ENCODE measurements at places on chromosomes 13 and 19.

DNA sequence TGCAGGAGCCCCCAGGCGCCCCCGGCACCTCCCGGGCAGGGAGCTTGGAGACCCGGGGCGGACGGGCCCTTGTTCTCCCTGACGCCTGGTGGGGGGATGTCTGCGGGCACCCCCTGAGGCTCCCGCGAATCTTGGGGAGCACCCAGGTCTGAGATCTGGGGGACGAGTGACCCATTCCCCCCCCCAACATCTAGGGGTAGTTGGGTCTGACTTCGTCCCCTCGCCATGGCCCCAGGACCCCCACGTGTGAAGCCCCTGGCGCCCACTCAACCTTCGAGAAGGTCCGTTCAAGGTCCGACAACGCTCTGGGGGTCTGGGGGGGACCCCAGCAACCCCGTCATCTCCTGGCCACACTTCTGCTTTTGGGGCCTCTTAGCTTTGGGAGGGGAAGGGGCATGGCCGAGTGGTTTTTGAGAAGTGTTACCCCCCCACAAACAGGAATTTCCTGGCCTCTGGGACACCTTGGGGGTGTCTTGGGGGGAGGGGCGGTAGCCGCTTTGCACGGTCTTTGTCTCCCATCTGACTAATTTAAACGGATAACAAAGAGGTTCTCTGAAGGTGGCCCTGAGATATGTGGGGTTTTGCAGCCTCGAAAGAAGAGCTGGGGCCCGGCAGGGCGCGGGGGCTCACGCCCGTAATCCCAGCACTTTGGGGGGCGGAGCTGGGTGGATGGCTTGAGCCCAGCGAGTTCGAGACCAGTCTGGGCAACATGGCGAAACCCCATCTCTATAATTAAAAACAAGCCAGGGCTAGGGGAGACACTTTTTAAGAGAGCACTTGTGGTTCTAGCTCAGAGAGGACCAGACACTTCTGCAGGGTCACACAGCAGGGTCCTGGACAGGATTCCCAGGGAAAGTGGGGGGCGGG lies 608 bp downstream of the CNN2 start:
- no peak for DNase-seq

GRCh38 chr13:62997038-62997599 lies 1581.5 kb upstream of the PCDH20 start:
- DNase-seq = no peak

- DNase-seq = no peak
Observed at GRCh38 chr13:67281466-67281865, 51.3 kb upstream of the PCDH9 start.

DNA sequence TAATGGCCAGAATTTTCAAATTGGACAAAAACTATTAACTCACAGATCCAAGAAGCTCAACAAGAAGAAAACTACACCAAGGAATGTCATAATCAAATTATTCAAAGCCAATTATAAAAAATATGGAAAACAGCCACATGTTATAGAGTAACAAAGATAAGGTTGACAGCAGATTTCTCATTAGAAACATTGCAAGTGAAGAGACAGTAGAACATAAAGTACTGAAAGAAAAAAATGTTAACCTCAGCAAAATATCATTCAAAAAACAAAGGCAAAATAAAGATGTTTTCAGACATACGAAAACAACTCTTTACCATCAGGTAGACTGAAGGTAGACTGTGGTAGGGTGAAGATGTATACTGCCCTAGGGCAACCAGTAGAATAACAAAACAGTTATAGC lies 83.4 kb downstream of the KCNRG start:
- DNase-seq = no peak

- DNase-seq = no peak
Observed at GRCh38 chr13:104530741-104531140, 1464.5 kb upstream of the SLC10A2 start.

- no peak for DNase-seq
Observed at GRCh38 chr19:33719366-33720154, 77.1 kb upstream of the KCTD15 start.

- DNase-seq = no peak
Observed at GRCh38 chr13:24748061-24748400, 15.9 kb upstream of the RNF17 start.

DNA sequence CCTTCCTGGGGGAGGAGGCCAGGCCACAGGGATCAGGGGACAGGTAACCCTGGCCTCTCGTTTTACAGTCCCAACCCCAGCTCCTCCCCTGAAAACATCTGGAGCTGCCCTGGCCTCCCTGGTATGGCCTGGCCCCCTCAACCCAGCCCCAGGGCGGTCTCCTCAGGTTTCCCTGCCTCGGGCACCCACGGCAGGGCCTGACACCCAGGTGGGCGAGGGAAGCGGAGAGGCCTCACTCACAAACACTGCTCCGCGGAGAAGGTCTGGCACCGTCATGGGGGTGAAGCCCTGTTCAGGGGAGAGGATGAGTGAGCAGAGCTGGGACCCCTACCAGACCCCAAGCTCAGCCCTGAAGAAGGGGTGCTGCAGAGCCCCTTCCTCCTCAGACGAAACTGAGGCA lies 6.5 kb upstream of the CCER2 start:
- no peak for DNase-seq

GRCh38 chr13:105740739-105741138 lies 794.7 kb downstream of the EFNB2 start:
- DNase-seq = no peak

DNA sequence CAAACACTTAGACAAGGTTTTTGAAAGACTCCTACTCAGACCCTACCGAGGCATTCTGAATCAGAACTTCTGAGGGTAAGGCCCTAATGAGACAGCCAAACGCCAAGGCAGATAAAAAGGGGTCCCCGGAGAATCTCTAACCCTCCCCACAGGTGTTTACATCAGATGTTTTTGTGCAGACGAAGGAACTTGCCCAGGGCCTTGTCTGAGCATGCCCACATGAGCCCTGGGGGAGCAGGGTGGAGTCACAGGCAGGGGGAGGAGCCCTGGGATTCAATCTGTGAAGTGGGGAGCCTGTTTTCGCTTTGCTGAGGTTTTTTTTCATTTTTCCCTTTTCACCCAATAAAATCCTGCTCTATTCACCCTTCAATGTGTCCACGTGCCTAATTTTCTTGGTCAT lies 61.6 kb upstream of the MED4 start:
- peak; percentile 55 for DNase-seq

- DNase-seq = no peak
Observed at GRCh38 chr19:29171525-29171924, 41.4 kb downstream of the UQCRFS1 start.

GRCh38 chr13:25232937-25233515 lies 54.3 kb downstream of the MTMR6 start:
- DNase-seq = no peak

- no peak for DNase-seq
Observed at GRCh38 chr19:5703819-5704818, 14.0 kb downstream of the RPL36 start.

- no peak for DNase-seq
Observed at GRCh38 chr13:83440465-83440864, 441.8 kb downstream of the SLITRK1 start.

- no peak for DNase-seq
Observed at GRCh38 chr19:57212109-57212508, 18.7 kb upstream of the AURKC start.

DNA sequence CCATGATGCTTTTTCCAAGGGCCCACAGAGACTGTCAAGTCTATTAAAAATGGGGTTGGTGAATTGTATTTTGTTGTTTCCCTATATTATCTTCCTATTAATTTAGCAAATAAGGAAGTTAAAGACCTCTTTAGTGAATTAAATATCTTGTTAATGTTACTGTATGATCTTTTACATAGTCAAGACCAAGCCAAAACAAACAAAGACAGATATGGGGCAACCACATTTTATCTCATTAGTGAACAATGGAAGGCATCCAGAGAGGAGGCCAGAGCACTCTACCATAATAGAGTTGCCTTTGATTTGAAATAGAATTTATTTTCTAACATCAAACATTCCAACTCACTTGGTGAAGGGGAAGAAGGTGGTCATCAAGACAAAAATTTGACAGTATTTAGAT lies 169.4 kb downstream of the B3GLCT start:
- no peak for DNase-seq

DNA sequence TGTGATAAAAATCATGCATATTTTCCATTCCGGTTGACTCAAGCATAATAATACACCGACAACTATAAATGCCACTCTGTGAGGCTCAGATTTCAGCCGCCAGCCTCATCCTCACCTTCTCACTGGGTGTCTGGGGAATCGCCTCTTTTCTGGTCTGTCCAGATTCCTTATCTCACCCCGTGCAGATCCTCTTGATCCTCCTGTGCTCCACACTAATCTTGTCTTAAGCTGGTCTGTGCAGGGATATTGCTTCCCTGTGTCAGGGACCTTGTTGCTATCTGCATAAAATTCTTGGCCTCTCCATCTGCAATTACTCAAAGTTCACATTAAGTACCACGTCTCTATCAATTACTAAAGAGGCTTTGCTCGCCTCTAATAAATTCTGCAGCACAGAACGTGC lies 116.6 kb upstream of the SPACA7 start:
- no peak for DNase-seq

DNA sequence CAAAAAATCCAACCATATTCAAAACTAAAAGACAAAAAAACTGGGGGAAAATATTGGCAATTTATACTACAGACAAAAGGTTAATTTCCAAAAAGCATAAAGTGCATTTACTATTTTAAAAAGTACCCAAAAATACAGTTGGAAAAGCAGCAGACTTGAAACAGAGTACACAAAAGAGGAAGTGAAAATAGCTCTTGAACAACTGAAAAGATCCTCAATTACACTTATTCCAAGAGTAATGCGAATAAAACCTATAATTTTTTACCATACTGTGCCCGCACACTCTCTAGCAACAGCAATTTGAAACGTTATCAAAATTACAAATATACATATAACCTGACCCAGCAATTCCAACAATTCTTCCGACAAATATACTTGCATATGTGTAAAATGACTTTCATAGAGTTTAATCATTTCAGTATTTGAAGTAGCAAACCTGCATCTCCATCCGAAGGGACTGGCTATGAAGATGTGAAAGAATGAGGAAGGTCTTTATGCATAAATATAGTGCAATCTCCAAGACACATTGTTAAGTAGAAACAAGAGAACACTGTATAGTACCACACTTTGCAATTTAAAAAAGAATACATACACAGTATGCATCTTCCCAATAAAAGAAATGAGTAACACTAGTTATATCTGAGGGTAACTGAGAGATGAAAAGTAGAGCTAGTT lies 25.4 kb downstream of the ALG5 start:
- no peak for DNase-seq

- DNase-seq = no peak
Observed at GRCh38 chr13:40536443-40537113, 129.9 kb downstream of the FOXO1 start.

GRCh38 chr13:59480396-59481259 lies 683.1 kb downstream of the DIAPH3 start:
- DNase-seq = no peak

DNA sequence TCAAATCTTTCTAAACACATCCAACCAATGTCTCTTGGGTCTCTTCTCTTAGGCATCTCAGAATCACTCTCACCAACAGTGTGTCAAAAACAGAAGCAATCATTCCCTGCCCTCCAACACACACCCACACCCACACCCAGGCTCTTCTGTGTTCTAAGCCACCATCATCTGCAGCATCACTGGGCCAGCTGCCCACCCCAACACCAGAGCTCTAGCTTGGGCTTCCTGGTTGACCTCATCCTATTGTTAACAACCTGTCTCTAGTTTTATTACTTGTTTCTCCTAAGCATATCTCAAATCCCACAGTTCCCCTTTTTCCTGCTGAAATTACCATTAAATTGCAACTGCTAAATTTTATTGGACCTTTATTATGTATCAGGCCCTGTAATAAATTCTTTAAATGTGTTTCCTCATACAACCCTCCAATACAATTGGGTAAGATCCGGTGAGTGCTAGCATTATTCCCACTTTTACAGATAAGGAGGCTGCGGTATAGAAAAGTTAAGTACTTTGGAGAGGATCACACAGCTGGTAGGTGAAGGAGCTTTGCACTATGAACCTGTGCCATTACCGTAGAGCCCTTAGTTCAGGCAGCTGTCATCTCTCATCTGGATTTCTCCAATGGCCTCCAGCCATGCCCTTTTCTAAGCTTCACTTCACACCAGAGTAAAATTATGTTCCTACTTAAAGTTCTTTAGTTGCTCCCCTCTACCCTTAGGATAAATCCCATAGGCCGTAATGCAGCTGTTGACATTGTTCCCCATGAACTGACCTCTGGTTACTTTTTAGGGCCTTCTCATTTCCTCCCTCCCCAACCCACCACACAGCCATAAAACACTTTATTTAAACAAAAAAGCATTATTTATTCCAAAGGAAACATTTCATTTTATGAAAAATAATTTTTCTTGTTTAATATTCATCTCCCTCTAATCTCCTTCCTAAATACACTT lies 227.7 kb downstream of the B3GLCT start:
- no peak for DNase-seq

DNA sequence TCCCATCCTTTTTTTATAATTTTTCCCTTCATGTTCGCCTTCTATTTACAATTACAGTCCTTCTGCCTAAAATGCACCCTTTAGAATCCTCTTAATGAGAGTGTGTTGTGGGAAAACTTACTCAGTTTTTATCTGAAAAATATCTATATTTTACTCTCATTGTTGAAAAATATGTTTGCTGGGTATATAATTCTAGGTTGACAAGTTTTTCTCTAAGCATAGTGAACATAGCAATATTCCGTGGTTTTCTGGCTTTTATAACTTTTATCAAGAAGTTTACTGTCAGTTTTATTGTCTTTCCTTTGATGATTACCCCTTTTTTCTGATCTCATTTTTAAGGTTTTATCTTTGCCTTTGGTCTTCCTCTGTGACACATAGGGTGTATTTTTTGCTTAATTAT lies 57.3 kb downstream of the UQCRFS1 start:
- no peak for DNase-seq

DNA sequence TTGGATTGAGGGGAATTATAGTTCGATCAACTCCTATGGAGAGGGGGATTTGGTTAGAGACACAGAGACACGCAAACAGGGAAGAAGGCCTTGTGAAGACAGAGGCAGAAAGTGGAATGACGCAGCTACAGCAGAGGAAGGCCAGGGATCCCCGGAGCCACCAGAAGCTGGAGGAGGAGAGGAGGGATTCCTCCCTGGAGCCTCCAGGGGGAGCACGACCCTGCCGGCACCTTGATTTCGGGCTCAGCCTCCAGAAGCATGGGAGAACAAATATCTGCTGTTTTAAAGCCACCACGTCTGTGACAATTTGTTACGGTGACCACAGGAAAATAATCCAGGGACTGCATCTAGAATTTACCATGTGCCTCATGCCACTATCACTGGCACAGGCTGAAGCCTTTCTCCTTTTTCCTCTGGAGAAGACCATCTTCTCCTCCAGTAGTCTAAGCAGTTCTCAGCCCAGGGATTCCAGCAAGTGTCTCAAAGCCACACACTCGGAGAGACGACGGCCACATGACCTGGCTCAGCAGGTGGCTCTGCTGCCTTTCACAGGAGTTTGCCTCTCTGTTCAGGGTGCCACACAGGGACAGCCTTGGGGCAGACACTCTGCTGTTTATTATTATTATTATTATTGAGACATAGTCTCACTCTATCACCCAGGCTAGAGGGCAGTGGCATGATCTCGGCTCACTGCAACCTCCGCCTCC lies 39.9 kb upstream of the CCNE1 start:
- peak; percentile 2 for DNase-seq

DNA sequence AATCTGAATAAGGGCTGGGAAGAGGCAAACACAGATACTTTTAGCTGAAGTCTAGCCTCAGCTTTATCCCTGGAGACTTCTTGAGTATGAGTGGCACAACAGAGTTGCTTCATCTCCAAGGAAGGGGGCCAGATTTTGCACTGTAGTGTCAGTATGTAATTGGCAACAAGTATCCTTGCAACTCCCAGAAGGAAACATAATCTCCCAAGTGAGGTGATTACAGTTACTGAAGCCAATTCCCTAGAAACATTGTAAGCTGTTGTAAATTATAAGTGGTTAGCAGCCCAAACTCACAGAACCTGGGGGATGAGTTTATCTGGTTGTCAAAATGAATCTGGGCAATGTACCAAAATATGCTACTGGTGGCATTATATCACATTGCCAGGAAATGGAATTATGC lies 2065.7 kb upstream of the PCDH20 start:
- DNase-seq = no peak
